ENCODE measurements at places on chromosomes 3 and 15.

DNA sequence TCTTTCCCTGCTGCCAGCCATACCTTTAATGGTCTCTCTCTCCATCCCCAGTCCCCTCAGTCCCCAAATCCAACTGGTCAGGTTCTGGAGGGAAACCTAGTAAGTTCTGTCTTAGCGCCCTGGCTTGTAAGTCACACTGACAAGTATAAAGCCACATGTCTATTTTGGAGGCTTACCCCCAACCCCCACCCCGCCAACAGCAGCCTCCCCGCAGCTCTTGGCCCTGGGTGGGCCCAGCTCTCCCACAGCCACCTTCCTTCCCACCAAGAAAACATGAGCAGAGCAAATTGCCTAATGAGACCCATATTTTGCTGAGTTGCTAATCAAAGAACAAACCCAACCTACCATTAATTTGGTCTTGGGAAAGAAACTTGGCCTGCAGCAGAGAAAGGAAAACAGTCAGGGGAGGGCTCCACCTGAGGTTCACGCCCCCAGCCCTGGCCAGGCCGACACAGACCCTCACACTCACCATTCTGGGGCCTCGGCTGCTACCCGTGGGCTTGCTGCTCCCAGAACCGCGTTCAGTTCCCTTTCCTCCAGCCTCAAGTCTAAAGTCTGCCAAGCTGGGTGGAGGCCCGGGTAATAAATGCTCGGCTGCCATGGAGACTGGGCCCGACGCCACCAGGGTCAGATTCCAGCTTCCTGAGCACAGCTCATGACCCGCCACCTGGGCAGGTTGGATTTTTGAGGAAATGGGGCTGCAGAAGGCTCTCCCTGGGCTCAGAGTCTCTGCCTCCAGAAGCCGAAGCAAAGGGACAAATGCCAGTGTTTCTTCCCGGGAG lies at the start of gene CALML4:
Gene CALML4, minus strand, starts transcription at position 557 of the 782 bp plus-strand sequence. Its CDS starts 85 bp downstream, at position 472.
- DNase-seq: no peak

DNA sequence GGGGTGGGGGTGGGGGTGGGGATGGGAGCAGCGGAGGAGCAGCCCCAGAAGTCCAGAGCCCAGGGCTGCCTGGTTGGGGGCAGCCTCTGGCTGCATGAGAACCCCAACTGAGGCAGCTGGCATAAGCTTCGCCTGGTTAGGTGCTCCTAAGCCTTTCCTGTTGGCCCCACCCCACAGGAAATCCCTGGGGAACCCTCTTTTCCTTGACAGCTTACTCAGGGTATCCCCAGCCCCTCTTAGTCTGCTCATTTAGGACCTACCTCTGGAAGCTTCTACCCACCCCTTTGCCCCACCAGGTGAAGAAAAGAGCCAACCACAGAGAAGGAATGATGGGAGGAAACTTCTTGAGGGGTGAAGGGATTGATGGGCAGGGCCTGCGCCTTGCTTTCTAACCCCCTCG lies 53.4 kb downstream of the IL20RB start:
- no peak for DNase-seq

DNA sequence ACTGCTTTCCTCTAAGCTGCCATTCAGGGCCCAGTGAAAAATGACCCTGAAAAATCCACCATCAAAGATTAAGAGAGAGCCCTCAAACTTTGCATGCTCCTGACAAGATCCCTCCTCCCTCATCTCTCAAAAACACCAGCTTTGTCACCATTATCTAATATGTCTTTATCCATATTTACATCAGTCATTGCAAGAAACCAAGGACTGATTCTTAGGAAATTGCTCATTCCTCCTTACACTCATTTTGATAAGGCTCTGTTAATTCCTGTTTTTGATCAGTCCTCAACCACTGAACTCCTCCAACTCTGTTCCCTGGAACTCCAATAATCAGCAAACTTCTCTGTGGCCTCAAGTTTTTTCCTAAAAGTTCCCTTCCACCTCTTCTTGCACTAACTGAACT lies 51.8 kb downstream of the CD200 start:
- DNase-seq: no peak

DNA sequence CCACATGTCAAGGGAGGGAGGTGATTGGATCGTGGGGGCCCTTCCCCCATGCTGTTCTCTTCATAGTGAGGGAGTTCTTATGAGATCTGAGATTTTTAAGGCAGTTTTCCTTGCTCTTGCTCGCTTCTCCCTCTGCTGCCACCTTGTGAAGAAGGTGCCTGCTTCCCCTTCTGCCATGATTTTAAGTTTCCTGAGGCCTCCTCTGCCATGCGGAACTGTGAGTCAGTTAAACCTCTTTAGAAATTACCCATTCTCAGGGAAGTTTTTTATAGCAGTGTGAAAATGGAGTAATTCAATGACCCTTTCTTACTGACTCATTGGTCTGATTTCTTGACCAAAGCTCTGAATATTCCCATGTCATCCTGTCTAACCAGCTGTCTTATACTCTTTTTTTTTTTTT lies 484.4 kb upstream of the TPRG1 start:
- no peak for DNase-seq

- no peak for DNase-seq
These were observed 46.8 kb upstream of the TBC1D23 start for GRCh38 chr3:100213891-100214573.

DNA sequence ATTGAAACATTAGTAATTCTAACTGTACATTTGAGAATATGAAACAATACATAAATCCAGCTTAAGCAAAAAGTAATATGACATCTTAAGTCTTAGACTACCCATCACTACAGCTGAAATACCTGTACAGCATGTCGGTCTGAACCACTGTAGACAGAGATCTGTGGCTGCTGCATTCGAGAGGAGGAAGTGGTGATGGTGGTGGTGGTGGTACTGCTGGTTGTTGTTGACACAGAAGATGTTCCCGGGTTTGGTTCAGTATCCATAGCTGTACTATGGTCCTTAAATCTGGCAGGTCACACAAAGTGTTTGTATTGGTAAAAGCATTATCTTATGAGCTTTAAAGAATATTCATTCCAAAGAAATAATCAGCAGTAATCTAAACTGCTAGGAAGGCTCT lies 2.9 kb downstream of the PHC3 start:
- DNase-seq: no peak

DNA sequence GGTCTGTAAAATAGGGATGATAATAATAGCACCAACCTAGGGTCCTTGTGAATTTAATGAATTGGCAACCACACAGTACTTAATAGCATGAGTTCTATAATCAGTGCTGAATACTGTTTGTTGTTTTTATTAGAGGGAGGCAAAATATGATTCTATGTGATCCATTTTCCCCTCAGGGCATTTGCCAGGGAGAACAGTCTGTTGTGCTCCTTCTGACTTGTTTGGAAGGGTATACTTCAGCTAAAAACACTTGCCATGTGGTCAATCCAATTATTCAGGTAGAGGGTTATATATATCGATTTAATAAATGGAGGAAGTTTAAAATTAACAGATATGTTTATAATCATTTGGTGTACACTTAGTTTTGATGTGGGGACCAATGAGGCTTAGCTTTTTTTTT lies 305.3 kb downstream of the CHST2 start:
- no peak for DNase-seq

GRCh38 chr3:177144922-177145321 lies 52.4 kb downstream of the TBL1XR1 start:
- no peak for DNase-seq
